ENCODE measurements at places on chromosomes 3 and 15. TPM values are rescaled to one million over a fixed set of nuclear protein-coding genes. Genes with fewer than 3 reads are reported as not detected.

Gene C3orf38
- total RNA-seq: 12.9 TPM

Gene SLC22A13
- not detected for total RNA-seq

Gene CD200R1
- total RNA-seq: not detected

Gene DYNLT2B
- total RNA-seq: 20.3 TPM

Gene PLSCR5
- total RNA-seq: not detected

Gene CYP1A1
- total RNA-seq: not detected

Gene HES1
- total RNA-seq: not detected

Gene FANCD2OS
- total RNA-seq: not detected

Gene ATP10A
- 1.8 TPM for total RNA-seq

Gene RTF1
- total RNA-seq: 15.5 TPM

Gene GHSR
- total RNA-seq: not detected

Gene TMEM212
- total RNA-seq: not detected

Gene SERPINI2
- not detected for total RNA-seq

Gene FAN1
- 10.9 TPM for total RNA-seq

Gene C3orf20
- not detected for total RNA-seq

Gene DMXL2
- 9.8 TPM for total RNA-seq
